ENCODE measurements at places on chromosomes 1 and 21.

GRCh38 chr1:231387770-231388669 is 34.1 kb downstream of the EGLN1 start:
- DNase-seq: no peak

GRCh38 chr1:198773030-198773429 is 134.2 kb downstream of the PTPRC start:
- no peak for DNase-seq

- DNase-seq: no peak
These were observed 44.2 kb downstream of the ADAMTS1 start for GRCh38 chr21:26800970-26801431.

DNA sequence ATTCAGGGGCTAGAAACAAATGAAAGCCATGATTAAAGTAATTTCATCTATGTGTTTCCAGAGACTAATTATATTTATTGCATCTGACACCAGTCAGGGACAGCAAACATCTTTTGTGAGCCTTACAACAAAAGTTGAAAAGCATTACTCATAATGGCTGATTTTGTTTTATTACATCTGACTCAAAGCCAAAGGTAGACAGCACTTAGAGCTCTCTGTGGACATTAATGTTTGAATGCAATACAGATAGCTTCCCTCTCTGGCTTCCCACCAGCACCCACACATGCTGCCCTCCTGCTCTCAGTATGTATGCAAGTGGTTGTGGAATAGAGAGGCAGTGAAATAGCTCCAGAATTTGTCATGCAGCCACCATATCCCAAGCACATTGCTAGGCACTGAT is 198.7 kb downstream of the SETD4 start:
- DNase-seq: no peak
